ENCODE measurements at places on chromosomes 2 and 18.
A peak's percentile ranks its signal among the peaks of the same experiment; 100 is the strongest.

GRCh38 chr18:36372903-36373311, 75.4 kb downstream of the FHOD3 start:
- DNase-seq: no peak

GRCh38 chr2:89763581-89764485, 1072.4 kb downstream of the RPIA start:
- DNase-seq: no peak

GRCh38 chr2:190786404-190787166, 94.0 kb upstream of the GLS start:
- DNase-seq: no peak

DNA sequence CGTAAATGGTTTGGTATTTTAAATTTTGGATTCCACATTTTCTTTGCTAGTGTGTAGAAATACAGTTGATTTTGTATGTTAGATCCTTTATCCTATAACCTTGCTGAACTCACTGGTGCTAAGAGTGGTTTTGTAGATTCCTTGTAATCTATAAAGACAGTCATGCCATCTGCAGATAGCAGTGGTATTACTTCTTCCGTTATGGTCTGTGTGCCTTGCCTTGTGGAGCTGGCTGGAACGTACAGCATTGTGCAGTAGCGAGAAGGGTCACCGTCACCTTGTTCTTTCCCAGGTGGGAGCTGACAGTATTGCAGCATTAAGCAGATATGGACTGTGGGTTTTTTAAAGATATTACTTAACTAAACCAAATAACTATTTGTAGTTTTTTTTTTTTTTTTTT, 33.7 kb downstream of the ATP9B start:
- no peak for DNase-seq

- DNase-seq: no peak
Observed at GRCh38 chr2:96985181-96985945, 1.0 kb downstream of the FAM178B start.

- DNase-seq: no peak
Observed at GRCh38 chr2:7014174-7014640, 97.0 kb downstream of the RNF144A start.

DNA sequence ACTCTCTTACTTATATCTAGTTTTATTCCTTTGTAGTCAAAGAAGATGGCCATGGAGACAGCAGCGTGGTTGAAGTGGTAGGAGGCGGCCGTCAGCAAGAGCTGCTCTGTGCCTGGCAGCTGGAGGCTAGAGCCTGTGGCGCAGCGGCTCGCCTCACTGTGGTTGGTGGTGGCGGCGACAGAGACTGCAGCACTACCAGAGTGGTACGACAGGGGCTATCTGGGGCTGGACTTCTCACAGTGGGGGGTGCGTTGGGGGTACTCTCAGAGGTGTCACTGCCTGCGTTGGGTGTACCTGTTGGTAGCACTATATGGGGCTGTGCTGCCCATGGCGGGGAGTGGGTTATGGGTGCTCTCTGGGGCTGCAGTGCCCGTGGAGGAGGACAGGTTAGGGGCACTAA, 8.5 kb upstream of the ANKRD62 start:
- no peak for DNase-seq

- DNase-seq: no peak
Observed at GRCh38 chr2:6915399-6915798, 1.8 kb upstream of the RNF144A start.

DNA sequence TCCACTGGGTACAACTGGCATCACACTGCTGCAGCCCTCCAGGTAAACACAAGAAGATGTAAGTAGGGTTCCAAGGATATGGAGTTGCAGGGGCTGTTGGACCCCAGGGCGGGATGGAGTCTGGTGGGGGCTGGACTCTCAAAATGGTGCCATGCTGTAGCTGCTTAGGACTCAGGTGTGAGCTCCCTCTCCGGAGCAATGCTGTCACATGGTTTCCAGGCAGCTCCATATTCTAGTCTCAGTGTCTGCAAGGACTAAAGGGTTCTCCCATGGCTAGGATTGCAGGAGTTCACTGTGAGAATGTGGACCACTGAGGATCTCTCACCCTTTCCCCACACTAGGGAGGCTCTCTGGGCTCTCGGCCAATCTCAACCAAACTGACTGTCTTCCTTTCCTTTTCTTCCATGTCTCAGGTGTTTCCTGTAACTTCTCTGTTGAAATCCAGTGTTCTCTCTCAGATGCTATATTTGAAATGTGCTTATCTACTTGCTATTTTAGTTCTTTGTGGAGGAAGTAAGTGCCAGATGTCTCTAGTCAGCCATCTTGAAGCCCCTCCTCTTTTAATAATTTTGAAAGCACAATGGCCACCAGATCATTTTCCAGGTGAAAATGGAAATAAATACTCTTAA, 57.6 kb downstream of the CCNT2 start:
- DNase-seq: no peak

GRCh38 chr2:54572636-54573536, 116.8 kb downstream of the SPTBN1 start:
- DNase-seq: no peak

GRCh38 chr2:23639406-23639982, 254.5 kb downstream of the KLHL29 start:
- no peak for DNase-seq

- no peak for DNase-seq
Observed at GRCh38 chr2:152456262-152456661, 121.3 kb downstream of the FMNL2 start.

- no peak for DNase-seq
Observed at GRCh38 chr2:198188982-198189381, 384.6 kb downstream of the PLCL1 start.

- DNase-seq: no peak
Observed at GRCh38 chr2:11875481-11875880, 129.0 kb downstream of the LPIN1 start.

GRCh38 chr2:11305338-11305737, 39.1 kb downstream of the ROCK2 start:
- no peak for DNase-seq

DNA sequence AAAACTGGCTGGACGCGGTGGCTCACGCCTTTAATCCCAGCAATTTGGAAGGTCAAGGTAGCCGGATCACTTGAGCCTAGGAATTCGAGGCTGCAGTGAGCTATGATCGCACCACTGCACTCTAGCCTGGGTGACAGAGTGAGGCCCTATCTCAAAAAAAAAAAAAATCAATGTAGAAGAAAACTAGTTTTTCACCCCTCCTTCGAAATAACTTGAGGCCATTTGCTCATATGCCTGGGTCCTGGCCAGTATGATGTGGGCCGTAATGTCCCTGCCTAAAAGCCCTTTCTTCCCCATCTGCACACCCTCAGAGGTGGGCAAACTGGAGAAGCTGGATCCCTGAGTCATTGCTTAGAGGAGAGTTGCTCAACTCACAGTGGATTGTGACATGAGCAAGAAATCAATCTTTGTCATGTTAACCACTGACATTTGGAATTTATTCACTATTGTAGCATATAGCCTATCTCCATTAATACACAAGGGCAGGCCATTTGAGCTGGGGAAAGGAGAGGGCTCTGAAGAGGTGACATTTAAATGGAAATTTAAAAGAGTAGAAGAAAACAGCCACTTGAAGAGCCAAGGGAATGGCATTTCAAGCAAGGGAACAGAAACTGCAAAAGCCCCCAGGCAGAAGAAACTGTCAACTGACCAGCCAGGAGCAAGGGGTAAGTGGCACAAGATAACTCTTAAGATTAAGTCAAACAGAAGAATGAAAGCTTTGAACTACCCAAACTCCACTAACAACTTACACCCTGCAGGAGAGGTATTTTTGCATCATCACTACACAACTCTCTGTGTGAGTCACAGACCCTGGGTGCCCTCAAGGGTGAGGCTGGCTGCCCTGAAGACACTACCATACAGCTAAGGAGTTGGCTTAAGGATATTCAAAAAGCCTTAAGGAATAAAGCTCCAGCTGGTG, 7.6 kb upstream of the METTL21A start:
- no peak for DNase-seq

DNA sequence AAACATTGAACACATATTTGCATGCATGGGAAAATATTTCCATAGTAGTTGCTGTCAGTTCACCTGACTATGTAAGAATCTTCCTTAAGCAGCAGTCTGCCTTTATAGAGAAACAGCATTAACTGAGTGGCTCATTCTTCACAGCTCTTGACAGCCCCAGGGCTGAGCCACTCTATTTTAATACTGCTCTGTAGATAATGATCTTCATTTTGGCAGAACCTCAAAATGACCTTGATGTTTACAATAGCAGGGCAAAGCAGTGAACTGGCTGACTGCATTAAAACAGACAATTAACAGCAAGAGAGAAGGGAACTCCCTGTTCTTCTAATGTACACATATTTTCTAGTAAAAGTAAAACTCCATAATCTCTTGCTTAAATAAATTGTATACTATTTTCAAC, 580.6 kb upstream of the SOX11 start:
- no peak for DNase-seq

GRCh38 chr2:109410039-109410815, 203.5 kb downstream of the SEPTIN10 start:
- DNase-seq: no peak

GRCh38 chr2:25168256-25169072, at the start of gene POMC:
TSS of gene POMC (minus strand) at chr2:25168580. CDS start at chr2:25164772, 3,808 bp downstream.
- no peak for DNase-seq

DNA sequence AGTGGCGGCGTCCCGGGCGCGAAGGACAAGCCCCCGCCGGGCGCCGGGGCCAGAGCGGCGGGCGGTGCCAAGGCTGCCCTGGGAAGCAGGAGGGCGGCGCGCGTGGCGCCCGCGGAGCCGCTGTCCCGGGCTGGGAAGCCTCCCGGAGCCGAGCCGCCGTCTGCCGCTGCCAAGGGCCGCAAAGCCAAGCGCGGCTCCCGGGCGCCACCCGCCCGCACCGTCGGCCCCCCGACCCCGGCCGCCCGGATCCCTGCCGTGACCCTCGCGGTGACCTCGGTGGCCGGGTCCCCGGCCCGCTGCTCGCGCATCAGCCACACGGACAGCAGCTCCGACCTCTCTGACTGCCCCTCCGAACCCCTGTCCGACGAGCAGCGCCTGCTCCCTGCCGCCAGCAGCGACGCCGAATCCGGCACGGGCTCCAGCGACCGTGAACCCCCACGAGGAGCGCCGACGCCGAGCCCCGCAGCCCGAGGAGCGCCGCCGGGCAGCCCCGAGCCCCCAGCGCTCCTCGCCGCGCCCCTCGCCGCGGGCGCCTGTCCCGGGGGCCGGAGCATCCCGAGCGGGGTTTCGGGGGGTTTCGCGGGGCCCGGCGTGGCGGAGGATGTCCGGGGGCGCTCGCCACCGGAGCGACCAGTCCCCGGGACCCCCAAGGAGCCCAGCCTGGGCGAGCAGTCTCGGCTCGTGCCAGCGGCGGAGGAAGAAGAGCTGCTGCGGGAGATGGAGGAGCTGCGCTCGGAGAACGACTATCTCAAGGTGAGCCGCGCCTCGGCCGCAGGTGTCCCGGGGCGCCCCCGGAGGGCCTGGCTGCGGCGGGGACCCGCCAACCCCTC, 820 bp downstream of the MTCL1 start:
- no peak for DNase-seq

DNA sequence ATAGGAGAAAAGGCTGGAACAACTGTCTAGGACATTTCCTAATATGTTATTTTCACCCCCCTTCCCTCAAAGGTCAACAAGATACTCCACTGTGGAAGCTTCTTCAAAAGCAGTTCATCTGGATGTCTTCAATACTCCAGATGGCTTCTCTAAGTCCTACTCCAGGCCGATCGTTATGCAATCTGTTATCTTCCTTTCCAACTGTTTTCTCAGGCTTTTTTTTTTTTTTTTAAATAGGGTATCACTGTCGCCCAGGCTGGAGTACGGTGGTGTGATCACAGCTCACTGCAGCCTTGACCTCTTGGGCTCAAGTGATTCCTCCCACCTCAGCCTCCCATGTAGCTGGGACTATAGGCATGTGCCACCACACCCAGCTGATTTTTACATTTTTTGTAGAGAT, 26.3 kb downstream of the ATP8B1 start:
- DNase-seq: peak; percentile 79

DNA sequence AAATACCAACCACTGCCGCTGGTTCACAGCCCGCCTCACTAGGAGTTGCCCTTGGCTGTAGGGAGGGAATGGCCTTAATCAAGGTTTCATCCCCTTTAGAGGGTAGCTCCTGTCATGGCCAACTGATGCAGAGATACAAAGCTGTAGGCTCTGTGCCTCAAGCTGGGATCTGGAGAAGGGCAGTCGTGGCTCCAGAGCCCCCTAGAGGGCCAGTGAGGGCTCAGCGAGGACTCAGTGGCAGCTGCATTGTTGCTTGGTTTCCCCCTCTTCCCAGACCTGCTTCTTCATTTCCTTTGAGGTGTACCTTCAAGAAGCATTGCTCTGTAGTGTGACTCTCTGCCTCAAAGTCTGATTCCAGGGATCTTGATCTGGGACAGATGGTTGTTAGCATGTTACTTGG, 302.1 kb downstream of the LPIN1 start:
- DNase-seq: no peak

Measured in NCI-H446 (cell line).